ENCODE measurements at places on chromosomes 1 and 21.

GRCh38 chr1:26102119-26102518 lies 9.5 kb upstream of the PDIK1L start:
- DNase-seq: no peak

- no peak for DNase-seq
Measured at GRCh38 chr21:15010645-15011044, 54.2 kb downstream of the NRIP1 start.

GRCh38 chr1:187409341-187409740 lies 580.6 kb downstream of the PLA2G4A start:
- no peak for DNase-seq

GRCh38 chr1:210464519-210465039 lies 135.9 kb downstream of the HHAT start:
- DNase-seq: no peak

DNA sequence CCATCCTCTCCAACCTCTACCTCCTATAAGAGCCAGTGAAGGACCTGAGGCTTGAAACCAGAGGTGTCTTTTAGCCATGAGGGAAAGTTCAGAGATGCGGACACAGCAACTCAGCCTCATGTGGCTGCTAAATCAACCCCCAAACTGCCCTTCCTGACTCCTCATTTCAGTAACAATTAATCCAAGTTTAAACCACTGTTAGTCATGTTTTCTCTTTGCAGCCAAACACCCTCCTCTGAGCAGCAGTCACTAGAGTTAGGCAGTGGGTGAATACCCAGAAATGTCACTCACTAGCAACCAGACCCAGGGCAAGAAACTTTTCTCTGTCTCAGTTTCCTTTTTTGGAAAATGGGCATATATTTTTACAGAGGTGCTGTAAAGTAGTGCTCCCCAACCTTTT lies 71.2 kb downstream of the KCNJ15 start:
- no peak for DNase-seq

GRCh38 chr21:44761011-44761729 lies 40.5 kb downstream of the UBE2G2 start:
- no peak for DNase-seq

- no peak for DNase-seq
Measured at GRCh38 chr21:42892582-42892930, 553 bp upstream of the NDUFV3 start.

DNA sequence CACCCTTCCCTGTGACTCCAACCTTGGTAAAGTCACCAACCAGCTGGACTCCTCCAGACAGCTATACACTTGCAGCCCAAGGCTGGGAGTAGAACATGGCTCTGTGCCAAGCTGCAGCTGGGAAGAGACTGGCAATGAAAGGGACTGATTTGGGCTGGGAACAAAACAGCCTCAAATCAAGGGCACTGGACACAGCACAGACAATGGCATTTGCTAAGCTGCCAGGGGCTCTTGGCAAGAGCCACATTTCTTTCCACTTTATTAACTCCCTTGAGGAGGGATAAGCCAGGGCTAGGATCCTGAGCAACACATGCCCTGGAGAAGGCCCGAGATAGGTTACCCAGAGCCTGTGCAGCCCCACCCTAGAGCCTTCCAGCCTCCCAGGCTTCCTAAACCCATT lies 12.0 kb downstream of the SYT11 start:
- DNase-seq: peak; percentile 38

- no peak for DNase-seq
Measured at GRCh38 chr21:42405064-42406013, 1.6 kb downstream of the UBASH3A start.

DNA sequence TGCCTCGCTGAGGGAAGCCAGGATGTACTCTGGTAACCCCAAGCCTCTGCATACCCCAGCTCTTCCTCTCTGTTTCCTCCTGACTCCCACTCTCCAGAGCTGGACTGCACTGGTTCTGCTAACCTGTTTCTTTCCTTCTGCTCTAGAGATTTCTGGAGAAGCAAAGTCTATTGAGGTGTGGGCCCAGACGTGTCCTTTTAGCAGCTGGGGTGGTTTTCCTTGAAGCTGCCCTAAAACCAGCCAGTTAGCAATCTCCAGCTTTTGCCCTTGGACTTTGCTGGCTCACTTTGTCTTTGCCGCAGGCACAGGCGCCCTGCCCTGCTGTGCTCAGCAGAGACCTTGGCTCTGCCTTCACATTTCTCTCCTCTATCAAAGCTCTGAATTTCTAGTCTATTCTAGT lies 171.8 kb upstream of the IVNS1ABP start:
- peak; percentile 24 for DNase-seq

DNA sequence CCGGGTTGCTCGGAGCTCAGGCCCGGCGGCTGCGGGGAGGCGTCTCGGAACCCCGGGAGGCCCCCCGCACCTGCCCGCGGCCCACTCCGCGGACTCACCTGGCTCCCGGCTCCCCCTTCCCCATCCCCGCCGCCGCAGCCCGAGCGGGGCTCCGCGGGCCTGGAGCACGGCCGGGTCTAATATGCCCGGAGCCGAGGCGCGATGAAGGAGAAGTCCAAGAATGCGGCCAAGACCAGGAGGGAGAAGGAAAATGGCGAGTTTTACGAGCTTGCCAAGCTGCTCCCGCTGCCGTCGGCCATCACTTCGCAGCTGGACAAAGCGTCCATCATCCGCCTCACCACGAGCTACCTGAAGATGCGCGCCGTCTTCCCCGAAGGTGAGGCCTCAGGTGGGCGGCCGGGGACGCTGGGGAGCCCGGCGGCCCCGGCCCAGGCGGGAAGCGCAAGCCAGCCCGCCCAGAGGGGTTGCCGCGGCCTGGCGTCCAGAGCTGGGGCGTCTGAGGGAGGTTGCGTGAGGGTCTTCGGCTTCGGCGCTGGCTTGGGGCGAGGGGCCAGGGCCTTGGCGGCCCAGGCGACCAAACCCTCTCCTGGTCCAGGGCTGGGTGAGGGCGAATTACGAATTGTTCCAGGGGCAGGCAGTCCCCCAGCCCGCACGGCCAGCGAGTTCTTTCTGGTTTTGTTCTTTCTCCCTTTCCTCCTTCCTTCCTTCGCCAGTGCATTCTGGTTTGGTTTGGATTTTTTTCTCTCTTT lies 805 bp downstream of the SIM2 start:
- DNase-seq: no peak

Data from left ventricle myocardium inferior (tissue), 1 donor.